CD4-positive, alpha-beta T cell (primary cell): ENCODE measurements at places on chromosomes 12 and 14.
A peak's percentile ranks its signal among the peaks of the same experiment; 100 is the strongest.

DNA sequence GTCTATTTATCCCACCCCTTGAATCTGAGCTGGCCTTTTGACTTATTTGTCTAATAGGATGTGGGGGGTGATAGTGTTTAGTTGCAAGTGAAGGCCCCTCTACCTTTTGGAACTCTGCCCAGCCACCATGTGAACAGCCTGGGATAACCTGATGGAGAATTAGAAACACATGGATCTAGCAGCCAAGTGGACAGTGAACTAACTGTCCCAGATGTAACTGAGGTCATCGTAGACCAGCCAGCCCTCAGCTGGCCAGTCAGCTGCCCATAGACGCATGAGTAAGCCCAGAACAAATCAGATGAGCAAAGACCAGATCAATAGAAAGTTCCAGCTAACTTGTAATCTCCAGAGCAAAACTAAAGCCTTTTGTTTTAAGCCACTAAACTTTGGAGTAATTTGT is 19.0 kb downstream of the KLRB1 start:
- DNase-seq, result no peak

DNA sequence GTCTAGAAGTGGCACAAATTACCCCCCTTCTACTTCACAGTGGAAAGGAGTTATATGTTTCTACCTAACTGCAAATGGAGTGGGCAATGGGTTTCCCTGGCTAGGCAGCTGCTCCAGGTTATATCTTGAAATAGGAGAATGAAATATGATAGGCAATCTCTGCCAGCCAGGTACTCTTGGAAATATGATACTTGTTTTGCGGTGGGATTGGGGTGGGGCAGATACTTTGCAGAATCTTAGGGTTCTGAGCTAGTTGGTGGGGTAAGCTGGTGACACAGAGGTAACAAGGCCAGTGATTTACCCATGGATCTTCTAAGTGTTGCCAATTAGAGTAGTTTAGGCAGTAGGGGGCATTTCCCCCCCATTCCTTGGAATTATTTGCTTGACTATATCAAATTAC is 140.1 kb downstream of the ATP23 start:
- DNase-seq, result no peak

DNA sequence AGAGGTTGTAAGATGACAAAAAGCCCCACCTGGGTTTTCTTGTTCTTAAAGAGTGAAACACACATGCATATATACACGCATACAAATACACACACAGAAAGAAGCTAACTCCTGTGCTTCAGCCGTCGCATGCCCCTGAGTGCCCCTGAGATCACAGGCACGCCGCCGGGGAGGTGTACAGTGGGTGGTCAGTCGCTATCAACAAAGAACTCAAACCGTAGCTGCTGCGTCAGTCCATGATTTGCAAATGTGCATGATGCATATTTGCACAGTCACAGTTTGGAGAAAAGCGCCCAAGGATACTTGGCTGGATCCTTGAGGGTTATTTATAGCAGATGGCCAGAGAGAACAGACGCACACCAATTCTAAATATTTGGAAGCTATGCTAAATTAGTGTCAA is 206.9 kb downstream of the TMEM132D start:
- no peak for DNase-seq

GRCh38 chr12:6765634-6766581 is at the start of gene PTMS:
Gene PTMS, plus strand, starts transcription at chr12:6766363. Its CDS starts 343 bp downstream, at chr12:6766706.
- no peak for DNase-seq

DNA sequence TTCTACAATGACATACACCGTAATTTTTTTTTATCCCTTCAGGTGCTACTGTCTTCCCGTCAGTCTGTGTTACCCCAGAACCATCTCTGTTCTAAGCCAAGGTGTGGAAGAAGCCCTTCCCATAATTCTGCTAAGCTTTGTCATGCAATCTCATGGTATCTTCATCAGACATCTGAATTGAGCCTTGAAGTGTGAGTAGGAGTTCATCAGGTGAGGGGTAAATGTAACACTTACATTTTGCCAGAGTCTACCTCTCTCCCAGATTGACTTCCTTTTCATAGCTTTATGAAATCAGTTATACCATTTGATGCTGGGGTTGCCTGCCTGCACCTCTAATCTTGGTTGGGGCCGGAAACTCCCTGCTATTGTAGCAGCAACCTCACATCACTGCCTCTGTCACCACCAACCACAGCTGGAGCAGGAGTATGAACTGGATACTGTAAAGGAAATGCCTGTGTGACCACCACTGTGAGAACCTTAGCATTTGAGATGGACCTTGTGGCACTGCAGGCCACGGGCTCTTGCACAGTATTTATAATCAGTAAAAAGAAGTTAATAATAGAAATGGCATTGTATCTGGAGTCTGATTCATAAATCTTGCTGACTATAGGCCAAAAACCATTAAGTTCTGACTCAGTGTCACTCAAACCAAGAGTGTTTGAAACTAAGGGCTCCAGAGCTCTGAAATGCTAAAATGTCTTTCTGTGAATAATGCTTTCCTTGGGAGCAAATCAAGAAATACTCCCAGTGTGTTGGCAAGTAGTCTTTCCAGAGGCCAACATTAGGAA is 58.7 kb upstream of the STK38L start:
- DNase-seq, result peak; percentile 45

DNA sequence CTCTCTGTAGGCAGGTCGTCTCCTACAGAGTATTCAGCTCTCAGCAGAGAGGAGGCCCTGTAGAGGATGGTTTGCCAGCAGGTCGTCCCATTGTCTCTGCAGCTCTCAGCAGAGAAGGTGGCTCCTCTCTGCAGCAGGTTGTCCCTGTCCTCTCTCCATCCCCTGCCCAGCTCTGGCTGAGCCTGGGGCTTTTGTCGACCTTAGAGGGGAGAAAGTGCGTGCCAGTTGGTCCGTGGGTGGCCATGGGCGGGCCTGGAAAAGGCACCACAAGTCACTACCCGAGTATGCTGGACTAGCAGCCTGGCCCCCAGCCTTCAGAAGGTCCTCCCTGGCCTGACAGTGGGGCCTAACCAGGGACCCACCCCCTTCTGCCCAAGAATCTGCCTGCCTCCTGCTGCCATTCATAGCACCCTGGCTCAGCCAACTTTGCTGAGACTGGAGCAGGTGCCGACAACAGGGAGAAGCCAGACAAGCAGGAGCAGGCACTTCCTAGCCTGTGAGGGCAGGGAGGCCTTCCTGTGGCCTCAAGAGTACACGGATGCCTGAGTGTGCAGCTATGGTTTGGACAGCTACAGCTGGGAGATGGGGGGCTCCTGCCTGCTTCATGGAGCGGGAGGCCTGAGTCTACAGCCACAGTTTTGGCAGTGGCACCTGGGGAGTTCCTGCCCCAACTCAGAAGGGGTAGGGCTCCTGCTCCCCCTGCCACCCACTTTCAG is 59.7 kb upstream of the KCNH3 start:
- DNase-seq, result no peak

DNA sequence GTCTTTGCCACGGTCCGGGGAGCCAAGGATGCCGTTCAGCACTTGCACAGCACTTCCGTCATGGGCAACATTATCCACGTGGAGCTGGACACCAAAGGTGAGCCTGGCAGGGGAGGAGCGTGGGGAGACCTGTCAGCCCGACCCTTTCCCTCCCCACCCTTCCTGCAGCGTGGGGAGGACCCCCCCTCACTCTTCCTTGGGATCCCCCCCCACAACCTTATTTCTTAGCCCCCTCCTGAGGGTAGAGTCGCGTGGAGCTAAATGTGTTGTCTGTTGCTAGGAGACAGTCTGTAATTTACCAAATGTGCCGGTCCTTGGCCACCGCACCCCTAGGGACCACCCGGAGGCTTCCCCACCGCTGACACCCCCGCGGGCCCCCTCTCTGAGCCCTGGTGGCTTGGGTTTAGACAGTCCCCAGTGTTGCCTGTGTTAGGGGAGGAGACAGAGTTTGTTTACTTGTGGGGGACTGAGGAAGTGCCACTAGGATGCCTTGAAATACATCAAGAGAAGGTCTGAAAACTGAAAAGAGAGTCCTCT is 2.3 kb downstream of the SETD1B start:
- peak; percentile 44 for DNase-seq

DNA sequence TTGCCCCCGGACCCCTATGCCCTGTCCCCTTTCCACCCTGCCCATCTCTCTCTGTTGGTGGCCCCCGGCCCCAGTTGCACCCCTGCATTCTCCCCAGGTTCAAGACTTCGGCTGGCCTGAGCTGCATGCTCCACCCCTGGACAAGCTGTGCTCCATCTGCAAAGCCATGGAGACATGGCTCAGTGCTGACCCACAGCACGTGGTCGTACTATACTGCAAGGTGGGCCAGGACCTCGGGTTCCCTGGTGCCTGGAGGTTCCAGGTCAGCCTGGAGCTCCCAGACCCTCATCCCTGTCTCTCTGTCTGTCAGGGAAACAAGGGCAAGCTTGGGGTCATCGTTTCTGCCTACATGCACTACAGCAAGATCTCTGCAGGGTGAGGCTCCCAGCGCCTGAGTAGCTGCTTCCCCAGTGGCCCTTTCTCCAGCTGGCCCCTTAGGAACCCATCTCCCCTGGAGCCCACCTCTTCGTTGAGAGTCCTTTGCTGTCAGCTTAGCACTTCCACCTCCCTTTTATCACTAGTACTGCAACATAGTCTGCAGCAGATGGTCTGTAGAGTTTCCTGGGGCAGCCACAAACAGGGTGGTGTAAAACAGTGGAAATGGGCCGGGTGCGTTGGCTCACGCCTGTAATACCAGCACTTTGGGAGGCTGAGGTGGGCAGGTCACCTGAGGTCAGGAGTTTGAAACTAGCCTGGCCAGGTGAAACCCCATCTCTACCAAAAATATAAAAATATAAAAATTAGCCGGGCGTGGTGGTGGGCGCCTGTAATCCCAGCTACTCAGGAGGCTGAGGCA is 5.8 kb downstream of the TNS2 start:
- DNase-seq, result no peak

- DNase-seq, result no peak
Observed at GRCh38 chr12:40099423-40099853, 6.4 kb downstream of the SLC2A13 start.

GRCh38 chr12:26461776-26462175 is 266.4 kb downstream of the SSPN start:
- no peak for DNase-seq

DNA sequence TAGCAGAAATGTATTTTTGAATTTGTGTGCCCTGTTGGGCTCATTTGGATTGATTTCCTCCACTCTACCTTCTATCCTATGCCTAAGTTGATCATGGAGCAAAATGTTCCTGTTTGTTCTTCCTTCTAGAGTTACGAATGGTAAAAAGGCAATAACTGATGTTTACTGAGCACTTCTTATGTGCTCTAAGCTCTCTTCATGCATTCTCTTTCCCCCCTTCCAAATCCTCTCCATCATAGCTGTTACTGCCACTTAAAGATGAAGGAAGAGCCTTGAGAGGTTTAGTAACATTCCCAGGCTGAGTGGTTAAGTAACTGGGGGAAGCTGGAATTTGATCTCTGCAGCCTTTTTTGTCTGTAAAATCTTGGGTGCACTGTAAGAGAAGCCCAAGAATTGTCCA is 60.1 kb downstream of the CHST11 start:
- DNase-seq, result no peak

DNA sequence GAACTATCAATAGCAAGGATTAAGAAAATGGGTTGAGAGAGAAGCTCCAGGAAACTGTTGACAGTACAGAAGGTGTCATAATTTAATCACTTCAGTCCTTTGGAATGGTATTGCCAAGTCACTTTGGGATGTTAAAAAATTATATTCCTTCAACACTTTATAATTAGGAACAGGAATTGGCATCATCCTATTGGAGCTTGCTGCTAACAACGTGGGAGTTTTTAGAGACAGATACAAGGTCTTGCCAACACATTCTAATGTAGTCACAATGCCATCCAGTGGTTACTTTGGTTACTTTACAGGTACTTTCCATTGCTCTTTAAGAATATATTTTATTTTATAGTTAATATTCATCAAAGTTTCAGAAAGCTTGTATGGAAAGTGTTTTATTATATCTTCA is 310.1 kb downstream of the SYT1 start:
- no peak for DNase-seq

DNA sequence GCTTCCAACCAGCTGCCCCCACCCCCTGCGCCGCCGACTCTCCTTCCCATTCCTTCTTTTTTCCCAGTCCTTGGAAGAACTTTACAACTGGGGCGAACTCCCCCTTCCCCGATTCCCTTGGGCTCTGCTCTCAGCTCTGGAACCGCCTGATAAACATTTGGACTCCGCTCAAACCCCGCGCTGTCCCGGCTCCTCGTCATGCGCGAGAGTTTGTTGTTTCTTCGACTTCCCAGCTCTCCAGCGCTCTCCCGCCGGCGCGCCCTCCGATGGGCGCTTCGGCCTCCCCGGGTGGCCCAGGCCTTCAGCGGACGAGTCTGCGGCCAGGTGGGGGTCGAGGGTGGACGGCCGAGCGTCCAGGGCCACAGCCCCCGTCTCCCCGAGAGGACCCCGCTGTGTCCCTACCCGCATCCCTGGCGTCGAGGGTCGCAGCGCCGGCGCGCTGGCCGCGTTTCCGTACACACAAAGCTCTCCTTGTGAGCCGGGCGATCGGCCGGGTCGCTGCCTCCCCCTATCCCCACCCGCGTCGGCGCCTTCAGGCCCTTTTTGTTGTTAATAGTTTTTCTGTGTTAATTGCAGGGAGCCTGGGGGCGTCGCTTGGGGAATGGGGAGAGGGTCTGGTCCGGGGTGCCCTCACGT is 847 bp downstream of the MMP14 start:
- DNase-seq, result peak; percentile 39

- no peak for DNase-seq
Observed at GRCh38 chr12:13203034-13203922, 6.8 kb downstream of the EMP1 start.

GRCh38 chr12:60630796-60631195 is 1035.0 kb downstream of the SLC16A7 start:
- DNase-seq, result no peak

- no peak for DNase-seq
Observed at GRCh38 chr14:35122696-35123387, 490 bp downstream of the PRORP start.

DNA sequence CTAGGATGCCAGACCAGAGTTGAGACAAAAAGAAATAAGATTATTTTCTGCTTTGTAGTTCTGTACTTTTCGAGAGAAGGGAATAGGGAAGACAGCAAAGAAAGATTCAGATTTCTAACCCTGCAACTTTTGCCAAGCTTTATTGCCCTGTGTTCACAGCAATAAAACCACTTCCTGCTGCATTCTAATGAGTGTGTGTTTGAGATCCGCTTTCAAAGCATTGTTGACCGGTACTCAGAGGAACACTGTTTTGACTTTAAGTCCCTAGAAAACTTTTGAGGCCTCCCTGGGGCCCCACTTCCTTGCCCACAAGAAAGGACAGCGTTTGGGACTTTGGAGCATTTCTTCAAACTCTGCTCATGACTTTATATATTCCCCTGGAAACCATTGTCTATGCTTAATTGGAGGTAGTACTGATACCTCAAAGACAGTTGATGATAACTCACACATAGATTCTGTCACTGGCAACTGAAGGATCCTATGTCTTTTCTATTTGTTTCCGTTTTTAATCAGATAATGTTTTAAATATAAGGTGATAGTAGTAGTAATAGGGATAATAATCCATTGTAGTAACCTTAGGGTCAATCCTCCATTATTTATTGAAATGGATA is 1.3 kb downstream of the RNASE6 start:
- DNase-seq, result peak; percentile 67

GRCh38 chr14:96252323-96252998 is 3.5 kb upstream of the BDKRB1 start:
- no peak for DNase-seq
